Esophagus squamous epithelium (tissue), 5 donors: ENCODE measurements at places on chromosomes 2 and 18.
A peak's percentile ranks its signal among the peaks of the same experiment; 100 is the strongest.

- DNase-seq = no peak
Measured at GRCh38 chr2:26770986-26771586, 7.0 kb downstream of the SLC35F6 start.

- DNase-seq = no peak
Measured at GRCh38 chr2:5070257-5070656, 621.9 kb upstream of the SOX11 start.

DNA sequence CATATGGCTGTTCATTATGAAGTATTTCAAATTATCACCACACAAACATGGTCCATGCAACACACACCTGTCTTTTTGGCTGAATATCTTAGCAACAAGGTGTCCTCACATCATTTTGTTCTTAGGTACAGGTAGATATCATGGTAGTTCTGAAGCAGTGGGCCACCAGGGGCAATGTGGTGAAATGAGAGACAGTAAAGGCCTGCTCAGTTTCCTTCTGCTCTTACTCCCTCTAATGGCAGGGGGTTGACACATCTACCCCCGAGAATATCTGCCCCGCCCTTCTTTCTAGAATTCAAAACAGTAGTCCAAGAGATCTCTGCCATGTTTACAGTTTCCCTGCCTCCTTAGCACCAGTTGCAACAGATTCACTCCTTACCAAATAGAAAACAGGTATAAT, 147.0 kb upstream of the KLHL14 start:
- DNase-seq = peak; percentile 6

- no peak for DNase-seq
Measured at GRCh38 chr2:218194880-218195279, 22.1 kb upstream of the ARPC2 start.

- DNase-seq = no peak
Measured at GRCh38 chr2:144935736-144936135, 415.8 kb upstream of the ZEB2 start.

- no peak for DNase-seq
Measured at GRCh38 chr2:64000630-64001381, 18.4 kb downstream of the VPS54 start.

GRCh38 chr2:8389431-8390108, 292.3 kb upstream of the ID2 start:
- DNase-seq = no peak

- no peak for DNase-seq
Measured at GRCh38 chr2:39697454-39697853, 31.7 kb downstream of the TMEM178A start.

DNA sequence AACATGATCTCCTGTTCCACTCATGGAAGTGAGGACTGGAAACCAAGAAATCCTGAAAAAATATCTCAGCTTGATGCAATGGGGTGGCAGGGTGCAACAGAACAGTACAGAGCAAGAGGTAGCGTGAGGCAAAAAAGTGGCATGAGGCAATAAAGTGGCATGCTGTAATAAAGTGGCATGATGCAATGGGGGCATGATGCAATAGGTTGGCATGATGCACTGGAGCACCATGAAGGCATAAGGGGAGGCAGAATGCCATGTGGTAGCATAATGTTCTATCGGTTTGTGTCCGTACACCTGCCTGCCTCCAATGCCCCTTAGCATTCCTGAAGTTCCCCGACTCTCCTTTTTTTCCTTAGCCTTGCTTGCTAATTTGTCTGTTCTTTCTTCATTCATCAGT, 648.4 kb downstream of the TMEM182 start:
- no peak for DNase-seq

DNA sequence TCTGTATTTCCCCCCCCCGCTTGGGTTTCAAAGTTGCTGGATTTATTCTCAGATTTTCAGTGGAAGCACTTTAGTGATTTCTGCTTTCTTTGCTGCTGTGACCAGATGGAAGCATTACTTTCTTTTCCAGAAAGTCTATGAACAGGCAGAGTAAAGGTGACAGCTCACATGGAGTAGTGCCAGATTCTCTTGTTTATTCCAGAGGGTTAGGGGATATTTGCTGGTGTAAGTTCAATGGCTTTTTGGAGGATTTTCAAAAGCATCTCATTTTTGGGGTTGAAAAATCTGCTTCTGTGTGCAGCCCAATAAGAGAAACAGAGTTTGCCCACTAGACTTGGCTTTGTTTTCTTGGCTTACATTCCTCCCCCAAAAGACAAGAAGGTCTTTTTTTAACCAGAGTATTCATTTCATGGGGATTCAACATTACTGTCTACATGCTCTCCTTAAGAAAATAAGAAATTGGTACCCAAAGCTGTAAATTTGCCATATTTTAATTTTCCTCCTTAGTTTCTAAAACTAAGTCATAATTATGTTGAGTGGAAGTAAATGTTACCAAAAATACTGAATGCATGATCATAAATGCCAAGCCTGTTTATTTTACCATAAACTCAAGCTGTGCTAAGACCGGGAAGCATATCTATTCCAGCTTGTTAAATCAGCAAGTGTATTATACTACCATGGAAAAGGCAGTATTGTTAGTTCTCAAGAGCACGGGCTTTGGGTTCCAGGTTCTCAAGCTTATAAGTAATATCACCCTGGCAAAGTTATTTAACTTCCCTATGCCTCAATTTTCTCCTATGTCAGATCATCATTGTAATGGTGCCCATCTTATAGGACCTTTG, 557.2 kb downstream of the CPS1 start:
- no peak for DNase-seq

- DNase-seq = no peak
Measured at GRCh38 chr2:165253178-165253577, 14.0 kb downstream of the SCN2A start.

DNA sequence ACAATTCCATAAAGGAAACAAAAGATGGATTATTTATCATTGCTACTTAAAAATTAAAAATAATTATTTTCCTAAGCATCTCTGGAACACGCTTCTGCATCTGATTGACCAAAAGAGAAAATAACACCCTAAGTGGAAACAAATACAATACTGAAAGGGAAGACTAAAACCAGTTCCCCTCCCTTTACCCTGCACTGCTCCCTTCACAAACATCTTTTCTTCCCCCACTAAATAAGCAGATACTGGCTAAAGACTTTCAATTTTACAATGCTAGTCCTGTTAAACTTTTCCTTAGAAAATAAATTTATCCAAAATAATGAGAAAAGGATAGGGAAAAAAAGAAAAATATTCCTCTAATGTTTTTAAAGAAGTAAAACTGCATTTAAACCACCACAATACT, 4.3 kb downstream of the NCKAP1 start:
- DNase-seq = no peak

- DNase-seq = no peak
Measured at GRCh38 chr2:45046786-45047185, 37.5 kb upstream of the SIX2 start.

DNA sequence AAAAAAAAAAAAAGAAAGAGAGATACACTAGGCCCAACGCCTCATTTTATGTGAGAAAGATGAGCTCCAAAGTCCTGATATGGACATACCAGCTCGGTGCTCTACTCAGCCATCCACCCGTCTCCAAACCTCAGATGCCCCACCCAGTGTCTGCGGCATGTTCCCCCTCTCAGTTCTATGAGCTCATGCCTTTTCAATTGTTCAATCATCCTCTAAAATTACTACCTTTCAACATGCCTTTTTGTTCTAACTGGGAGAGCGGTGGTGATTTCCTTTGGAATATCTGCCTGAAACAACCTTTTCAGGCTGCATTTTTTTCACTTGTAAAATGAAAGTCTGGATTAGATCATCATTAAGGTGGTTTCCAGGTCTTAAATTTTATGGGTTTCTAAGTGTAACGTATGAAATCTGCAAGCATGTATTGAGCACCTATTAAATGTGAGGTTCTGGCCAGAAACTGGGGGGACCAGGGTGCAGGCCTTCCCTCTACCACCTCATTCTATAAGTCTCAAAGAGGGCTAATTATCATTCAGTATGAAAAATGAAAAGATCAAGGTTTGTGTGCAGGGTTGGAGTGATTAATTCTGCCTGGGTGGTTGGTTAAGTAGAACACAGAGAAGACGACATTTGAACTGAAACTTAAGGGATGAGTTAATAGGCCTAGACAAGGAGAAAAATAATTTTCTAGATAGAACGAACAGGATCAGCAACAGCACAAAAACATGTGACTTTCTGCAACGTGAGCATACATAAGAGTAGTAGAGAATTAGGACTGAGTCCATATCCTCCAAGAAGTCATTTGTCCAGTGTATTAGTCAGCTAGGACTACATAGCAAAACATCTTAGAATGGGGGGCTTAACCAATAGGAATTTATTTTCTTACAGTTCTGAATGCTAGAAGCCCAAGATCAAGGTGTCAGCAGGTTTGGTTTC, 87.4 kb upstream of the GLS start:
- no peak for DNase-seq

GRCh38 chr2:176075481-176075880, 8.3 kb downstream of the EVX2 start:
- no peak for DNase-seq

GRCh38 chr2:18299423-18300212, 260.8 kb downstream of the RDH14 start:
- DNase-seq = no peak

- DNase-seq = no peak
Measured at GRCh38 chr2:191006297-191006696, 7.7 kb downstream of the STAT1 start.

- DNase-seq = no peak
Measured at GRCh38 chr2:214899751-214900150, 90.3 kb upstream of the BARD1 start.

DNA sequence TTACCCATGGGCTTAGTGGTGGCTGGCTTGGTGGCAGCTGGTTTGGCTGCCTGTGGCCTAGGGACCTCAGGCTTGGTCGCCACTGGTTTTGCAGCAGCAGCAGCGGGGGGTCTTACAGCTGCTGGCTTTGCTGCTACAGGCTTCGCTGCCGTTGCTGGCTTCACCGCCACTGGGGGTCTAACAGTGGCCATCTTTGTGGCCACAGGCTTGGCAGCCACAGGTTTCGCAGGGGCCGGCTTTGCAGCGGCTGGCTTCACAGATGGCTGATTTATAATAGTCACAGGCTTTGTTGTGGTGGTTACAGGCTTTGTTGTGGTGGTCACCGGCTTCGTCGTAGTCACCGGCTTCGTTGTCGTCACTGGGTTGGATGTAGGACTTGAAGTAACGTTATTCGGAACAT, 77.8 kb downstream of the COL6A3 start:
- DNase-seq = no peak

GRCh38 chr2:192245329-192245728, 50.6 kb upstream of the TMEFF2 start:
- DNase-seq = no peak

DNA sequence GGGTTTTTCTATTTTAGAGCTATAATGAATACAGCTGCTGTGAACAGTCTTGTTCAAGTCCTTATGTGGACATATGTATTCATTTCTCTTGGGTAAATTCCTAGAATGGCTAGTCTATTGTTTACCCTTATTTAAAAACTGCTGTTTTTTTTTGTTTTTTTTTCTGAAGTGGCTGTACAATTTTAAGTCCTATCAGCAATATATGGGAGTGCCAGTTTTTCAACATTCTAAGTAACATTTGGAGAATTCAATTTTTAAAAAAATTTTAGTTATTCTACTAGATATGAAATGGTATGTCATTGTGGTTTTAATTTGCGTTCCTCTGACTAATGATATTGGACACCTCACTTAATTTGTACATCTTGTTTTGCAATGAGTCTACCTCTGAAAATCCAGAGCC, 349.7 kb downstream of the SATB2 start:
- no peak for DNase-seq

- DNase-seq = no peak
Measured at GRCh38 chr2:103986001-103986400, 867.9 kb upstream of the POU3F3 start.

DNA sequence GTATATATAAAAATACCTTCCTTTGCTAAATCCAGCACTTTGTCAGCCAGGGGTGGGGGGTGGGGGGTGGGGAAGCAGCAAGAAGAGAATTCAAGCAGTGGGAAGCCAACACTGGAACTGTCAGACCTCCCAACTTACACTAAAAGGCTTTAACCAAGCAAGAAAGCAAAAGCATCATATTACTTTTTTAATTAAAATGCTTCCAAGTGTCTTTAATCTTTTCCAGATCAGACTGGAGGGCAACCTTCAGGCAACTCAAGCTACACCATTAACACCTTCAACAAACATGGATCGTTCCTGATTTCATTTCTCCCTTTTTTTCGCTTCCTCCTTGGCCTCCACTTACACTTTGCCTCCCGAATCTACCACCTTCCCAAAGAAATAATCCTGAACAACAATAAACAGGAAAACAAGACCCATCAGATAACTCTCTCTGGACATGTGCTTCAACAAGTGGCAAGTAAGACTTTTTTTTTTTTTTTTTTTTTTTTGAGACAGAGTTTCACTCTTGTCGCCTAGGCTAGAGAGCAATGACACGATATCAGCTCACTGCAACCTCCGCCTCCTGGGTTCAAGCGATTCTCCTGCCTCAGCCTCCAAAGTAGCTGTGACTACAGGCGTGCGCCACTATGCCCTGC, 35.5 kb downstream of the ZNF521 start:
- no peak for DNase-seq

GRCh38 chr2:53969968-53970723, 647 bp downstream of the PSME4 start:
- DNase-seq = no peak

DNA sequence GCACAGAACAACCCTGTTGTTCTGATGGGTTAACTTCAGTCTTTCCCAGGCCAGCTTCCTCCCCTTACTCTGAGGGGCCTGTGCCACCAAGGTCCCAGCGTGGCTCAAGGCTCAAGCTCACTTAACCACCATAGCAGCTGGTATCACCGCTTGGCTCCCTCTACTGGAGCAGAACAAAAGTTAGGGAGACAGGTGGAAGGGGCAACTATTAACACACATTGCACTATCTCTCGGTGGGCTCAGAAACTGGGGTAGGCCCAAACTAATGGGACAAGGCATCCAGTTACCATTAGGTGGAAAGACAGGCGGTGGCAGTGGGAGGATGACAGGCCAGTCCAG, 88.7 kb upstream of the ATL2 start:
- no peak for DNase-seq

GRCh38 chr2:168490015-168490874, 34.2 kb downstream of the CERS6 start:
- no peak for DNase-seq

DNA sequence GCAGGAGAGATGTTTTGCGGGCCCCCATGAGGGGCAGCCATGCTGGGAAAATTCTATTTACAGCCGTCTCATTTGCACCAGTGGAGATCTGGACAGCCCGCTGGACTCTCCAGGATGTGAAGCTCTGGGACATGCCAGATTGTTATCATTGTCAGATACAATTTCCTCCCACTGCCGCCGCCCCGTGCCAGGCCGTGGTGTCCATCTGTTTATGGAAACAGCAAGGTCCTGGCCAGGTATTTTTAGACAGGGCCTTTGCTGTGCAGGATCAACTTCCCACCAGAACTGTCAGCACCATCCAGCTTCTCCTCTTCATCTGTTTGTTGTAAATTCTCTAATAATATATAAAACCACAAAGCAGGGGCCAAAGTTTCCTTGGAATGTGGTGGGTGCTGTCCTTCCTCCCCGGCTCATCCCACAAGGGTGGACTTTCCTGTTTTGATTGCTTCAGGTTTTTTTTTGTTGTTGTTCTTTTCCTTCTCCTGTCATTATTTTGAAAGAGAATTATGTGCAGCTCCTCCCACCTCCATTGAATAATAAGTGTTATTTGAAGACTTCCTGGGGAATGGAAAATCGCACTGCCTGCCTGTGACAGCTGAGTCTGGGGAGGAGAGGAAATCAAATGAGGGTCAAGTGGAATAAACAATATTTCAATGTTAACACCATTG, 398.1 kb downstream of the TNS1 start:
- DNase-seq = no peak

GRCh38 chr2:205889114-205889513, 196.9 kb downstream of the INO80D start:
- DNase-seq = no peak
